HFFc6 (cell line): ENCODE measurements at places on chromosomes 12 and 14.

DNA sequence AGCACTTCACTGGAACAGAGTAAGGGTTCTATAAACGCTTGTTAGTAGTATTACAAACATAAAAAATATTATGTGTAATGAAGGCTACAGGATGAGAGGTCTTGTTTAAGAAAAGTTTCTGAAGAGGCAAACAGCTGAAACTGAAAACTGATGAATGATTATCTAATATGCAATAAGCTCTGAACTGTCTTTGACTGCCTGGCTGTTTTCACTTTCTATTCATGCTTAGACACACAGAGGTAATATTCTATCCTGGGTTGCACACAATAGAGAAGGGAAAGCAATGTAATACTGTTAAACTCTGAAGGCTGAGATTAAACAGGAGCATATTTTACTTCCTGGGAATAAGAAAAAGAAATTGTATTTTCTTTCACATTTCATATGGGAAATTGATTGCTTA lies 251.3 kb downstream of the ALX1 start:
- no peak for DNase-seq

DNA sequence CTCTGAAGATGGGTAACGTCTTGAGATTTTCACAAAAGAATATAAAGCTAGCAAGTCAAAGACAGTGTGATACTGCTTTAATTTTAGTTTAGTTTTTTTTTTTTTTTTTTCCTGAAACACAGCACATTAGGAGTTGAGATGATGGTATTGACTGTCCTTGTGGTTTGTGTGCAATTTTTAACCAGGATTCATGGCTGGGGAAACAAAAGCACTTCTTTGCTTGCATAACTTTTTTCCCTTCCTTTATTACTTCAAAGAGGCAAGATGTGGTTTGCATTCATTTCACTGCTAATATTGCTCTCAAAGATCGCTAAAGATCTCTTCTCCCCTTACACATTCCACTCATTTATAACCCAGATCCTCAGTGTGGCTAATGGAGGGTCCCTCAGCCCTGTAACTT lies 157.1 kb upstream of the PZP start:
- no peak for DNase-seq

GRCh38 chr12:4862809-4863208 lies 46.9 kb upstream of the KCNA1 start:
- no peak for DNase-seq

DNA sequence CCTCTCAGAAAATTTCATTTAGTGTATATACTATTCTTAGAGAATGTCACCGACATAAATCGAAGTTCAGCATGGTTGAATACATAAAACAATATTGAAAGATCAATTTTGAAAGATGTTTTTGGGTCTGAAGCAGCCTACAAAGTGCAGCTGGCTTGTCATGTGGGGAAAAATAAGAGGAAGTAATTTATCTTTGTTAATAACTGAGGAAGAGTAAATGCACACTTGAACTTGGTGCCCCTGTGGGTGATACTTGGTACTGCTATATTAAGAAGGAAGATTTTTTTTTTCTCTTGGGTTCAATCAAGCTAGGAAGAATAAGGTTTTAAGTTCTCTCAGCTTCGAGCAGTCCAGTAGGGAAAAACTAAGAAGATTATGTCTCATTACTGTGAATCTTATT lies 661.3 kb downstream of the RPL10L start:
- no peak for DNase-seq

DNA sequence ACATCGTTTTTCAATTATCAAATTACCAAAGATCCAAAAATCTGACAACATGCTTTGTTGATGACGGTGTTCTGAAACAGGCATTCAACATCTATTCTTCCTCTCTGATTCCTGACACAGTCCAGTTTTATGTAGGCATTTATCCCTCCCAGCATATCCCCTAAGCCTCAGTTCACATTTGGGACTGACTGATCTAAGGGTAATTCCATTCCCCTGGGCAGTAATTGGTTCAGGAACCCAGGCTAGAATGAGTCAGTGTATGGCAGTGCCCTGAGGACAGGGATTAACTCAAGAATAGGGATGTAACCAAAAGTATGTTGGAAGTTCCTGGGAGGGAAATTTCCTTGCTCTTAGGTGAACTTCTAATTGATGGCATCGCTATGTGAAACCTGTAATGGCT lies 10.3 kb upstream of the PCNX1 start:
- DNase-seq: no peak

DNA sequence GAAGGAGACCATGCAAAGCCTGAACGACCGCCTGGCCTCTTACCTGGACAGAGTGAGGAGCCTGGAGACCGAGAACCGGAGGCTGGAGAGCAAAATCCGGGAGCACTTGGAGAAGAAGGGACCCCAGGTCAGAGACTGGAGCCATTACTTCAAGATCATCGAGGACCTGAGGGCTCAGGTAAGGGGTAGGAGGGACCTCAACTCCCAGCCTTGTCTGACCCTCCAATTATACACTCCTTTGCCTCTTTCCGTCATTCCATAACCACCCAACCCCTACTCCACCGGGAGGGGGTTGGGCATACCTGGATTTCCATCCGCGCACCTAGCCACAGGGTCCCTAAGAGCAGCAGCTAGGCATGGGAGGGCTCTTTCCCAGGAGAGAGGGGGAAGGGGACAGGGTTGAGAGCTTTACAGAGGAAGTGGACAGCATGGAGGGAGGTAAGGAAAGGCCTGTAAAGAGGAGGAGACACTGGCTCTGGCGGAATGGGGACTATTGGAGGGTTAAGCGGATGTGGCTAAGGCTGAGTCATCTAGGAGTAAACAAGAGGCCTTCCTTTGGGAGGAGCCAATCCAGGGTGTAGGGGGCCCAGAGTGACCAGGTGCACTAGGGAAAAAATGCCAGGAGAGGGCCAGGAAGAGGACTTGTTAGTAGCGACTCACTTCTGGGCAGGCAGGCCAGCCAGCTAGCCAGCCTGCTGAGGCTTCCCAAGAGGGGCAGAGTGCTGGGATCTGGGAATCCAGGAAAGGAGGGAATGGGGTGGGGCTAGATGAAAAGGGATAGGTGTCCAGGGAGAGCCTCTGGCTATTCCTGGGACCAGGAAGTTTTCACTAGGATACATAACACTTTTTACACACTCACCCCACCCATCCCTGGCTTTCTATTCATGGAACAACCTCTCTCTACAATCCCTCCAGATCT lies 754 bp downstream of the KRT18 start:
- DNase-seq: peak; percentile 90

DNA sequence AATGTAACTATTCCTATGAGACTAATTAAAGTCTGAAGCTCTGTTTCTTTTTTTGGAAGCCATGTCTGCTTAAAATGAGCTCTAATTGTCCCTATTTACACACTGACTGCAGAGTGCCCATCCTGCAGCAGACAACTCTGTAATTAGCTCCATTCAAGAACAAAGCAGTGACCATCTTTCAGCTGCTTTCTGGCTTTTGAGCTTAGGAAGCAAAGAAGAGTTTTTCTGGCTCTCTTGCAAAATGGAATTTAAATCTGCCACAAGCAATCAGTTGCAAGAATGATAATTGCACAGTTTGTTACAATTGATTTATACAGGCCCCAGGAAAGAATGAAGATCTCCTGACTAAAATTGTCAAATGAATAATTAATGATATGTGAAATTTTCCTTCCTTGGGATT lies 83.4 kb downstream of the GAS2L3 start:
- DNase-seq: no peak

DNA sequence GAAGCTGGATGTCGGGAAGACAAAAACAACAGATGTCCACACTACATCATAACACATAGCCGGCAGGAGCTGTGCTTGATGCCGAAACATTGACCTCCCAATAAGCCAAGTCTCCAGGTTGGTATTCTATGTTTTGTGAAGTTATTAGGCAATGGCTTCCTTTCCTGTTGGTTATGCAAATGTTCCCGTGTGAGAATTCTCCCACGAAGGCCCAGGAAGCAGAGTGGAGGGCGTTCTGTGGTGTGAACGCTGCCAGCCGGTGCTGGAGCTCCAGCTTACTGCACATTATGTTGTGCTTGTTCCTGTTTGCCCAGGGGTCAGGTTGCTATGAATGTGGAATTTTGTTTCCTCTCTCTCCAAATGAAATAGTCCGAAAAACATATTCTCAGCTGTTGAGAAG lies 156.4 kb upstream of the HMGA2 start:
- no peak for DNase-seq

GRCh38 chr12:27133022-27133590 lies 50.7 kb upstream of the C12orf71 start:
- no peak for DNase-seq

DNA sequence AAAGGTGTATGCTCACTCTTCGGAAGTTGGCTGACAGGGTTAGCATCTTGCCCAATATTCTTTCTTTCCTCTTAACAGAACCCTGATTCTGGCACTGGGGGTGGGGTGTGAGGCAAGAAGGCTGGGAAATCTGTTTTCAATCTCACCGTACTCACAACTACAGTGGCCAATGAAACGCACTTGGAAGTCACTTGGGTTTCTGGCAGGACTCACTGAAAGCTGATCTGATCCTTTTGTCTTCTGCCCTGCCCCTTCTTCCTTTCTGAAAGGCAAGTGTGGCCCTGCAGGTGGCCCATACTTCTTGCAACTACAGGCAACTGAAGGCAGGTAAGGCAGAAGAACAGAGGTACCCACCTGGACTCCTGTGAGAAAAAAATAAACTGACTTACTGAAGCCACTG lies 106.9 kb downstream of the STXBP6 start:
- no peak for DNase-seq

DNA sequence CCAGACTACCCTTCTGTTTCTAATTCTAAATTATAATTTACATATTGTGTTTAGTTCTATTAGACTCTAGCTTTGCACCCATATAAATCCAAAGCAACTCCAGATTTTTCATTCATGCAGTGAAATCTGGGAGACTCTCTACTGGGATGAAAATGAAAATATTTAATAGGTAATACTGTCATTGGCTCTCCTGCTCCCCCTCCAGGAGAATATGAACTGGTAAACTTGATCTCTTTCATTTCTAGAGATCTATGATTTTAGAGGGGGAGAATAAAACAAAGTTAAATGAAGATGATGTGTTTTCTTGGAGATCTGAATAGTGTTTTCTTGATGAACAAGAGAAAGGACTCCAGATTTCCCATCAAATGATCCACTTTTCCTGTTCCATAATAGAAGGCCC lies 104.3 kb upstream of the TMCC3 start:
- DNase-seq: no peak

DNA sequence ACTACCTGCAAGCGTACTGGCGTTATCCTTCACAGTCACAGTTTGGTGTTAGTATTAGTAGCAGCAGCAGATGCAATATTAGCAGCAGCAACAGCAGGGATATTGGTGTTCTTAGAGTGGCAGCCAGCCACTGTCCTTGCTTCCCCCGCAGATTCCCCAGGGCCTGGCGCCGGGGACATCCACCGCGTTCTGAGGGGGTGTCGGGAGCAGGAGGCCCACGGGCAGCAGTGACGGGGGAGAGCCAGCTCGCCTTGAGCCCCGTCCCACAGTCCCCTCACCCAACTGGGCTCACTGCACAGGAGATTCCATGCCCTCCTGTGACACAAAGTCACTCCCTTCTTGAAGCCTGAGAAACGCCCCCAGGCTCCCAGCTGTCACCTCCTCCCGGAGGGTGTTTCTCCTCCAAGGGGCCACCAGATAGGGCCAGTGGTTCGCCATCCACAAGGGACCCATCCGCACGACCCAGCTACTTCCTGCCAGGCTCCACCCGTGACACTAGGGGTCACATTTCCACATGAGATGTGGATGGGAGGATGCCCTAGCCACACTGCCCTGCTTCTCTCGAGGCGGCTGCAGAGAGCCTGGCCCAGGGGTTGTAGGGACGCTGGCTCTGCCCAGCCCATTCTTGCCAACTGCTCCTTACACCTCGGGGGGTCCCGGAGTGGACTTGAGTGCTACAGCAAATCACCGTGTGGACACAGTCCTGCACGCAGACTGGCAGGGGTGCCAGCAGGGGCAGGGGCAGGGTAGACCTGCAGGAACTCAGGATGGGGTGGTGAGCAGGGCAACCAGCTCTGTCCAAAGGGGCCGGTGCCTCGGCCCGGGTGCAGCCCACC lies 123.1 kb downstream of the PIWIL1 start:
- DNase-seq: no peak

GRCh38 chr12:43009846-43010240 lies 420.3 kb upstream of the PRICKLE1 start:
- DNase-seq: no peak

GRCh38 chr14:94143239-94143638 lies 13.8 kb upstream of the IFI27L2 start:
- no peak for DNase-seq

DNA sequence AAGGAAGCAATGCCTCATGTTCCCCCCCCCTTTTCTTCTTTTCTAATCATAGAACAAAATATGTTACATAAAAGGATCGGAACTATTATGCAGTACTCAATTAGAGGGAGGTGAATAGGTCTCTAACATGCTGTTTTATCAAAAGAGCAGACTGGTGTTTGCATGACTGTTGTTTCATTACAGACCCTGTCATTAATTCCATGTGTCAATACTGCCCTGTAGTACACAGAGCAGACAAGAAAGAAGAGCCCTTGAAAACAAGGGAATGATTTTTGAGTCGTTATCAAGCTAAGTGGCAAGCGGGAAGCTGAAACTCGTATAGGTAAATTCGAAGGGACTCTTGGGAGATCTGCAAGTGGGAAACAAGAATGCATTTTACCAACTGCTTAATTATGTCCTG lies 76.9 kb upstream of the TMEM263 start:
- DNase-seq: no peak

DNA sequence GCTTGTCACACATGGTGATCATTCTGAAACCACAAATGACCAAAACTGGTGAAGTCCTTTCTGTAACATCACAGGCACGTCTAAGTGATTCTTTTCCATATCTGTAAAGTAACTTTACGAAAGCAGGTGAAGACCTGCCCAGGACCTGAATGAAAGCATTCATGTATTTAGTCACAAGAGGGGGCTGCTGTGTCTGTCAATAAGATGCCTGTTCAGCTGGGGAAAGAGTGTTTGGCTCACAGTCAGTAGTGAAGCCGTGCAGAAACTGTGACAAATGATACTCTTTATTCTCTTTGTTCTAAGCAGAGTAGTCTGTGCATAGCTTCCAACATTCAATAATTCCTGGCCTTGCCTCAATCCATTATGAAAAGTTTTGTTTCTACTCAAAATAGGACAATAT lies 373.5 kb upstream of the OR4E1 start:
- no peak for DNase-seq

- DNase-seq: peak; percentile 19
These were observed 131.1 kb downstream of the ACSS3 start for GRCh38 chr12:81209012-81209411.

DNA sequence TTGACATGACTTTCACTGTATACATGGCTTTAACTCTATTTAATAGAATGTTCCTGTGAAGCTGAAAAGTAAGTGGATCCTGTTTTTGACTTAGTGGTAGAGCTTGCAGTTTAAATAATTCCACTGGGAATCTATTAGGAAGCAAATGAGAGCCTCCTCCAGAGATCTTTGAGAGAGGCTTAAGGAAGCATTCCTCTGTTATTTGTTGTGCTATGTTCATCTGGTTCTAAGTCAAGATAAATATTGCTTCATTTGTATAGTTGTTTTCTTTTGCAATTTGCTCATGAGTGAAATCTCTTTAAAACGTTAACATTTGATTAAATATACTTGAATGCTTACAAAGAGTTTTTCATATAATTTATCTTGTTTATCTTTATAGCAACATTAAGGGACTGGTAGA lies 70.4 kb downstream of the TMTC2 start:
- DNase-seq: no peak

- DNase-seq: no peak
These were observed 1569.0 kb upstream of the FLRT2 start for GRCh38 chr14:83960832-83961512.

- DNase-seq: no peak
These were observed 5.7 kb downstream of the FAM177A1 start for GRCh38 chr14:35051796-35052195.
